Neural crest cell (in vitro differentiated cells): ENCODE measurements at places on chromosomes 3 and 15.

GRCh38 chr3:155809181-155809580 lies 3.1 kb upstream of the C3orf33 start:
- DNase-seq, result no peak

- no peak for DNase-seq
Observed at GRCh38 chr15:49731187-49732099, 110.6 kb downstream of the DTWD1 start.

- no peak for DNase-seq
Observed at GRCh38 chr3:50294492-50295403, 2.5 kb upstream of the IFRD2 start.

GRCh38 chr15:69536726-69537512 lies 84.3 kb downstream of the RPLP1 start:
- no peak for DNase-seq

DNA sequence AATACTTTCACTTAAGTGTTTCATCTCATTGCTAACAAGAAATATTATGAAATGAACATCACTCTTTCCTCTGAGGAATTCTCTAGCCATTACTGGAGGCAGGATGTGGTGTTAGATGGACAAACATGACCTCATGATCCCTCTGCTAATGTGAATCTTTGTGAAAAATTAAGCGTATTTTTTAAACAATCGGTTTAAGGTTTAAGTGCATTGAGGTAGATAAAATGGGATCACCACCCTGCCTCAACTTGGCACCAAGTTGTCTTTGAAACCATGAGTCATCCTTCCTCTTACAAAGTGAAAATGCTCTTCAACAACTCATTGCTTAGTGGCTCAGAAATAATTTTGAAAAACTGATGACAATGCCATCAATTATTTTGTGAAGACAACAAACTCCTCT lies 76.0 kb upstream of the DCBLD2 start:
- no peak for DNase-seq

DNA sequence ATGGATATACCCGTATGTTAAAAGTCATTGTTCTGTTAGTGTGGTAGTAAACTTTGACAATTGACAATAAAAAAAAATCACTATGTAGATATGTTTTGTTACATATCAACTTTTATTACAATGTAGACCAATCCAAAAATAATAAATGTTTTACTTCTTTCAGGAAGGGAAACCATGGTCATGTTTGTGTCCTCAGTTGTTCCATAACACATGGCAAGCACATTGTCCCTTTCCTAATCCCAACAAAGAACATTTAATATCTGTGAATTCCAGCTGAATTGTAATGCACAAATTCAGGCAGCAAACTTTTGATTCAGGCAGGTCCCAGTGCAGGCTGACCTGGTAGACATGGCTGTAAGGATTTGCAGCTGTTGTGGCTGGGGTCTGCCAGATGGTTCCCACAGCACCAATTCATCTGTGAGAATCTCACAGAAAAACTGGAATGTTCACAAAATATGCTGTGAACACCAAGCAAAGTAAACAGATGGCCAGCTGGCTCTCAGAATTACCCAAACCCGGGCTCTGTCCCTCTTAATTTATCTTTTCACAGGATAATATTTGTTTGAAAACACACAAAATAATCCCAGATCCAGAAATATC lies 1.9 kb upstream of the SPG21 start:
- DNase-seq, result no peak

- DNase-seq, result peak; percentile 83
Observed at GRCh38 chr15:77543159-77543882, 89.4 kb downstream of the LINGO1 start.

DNA sequence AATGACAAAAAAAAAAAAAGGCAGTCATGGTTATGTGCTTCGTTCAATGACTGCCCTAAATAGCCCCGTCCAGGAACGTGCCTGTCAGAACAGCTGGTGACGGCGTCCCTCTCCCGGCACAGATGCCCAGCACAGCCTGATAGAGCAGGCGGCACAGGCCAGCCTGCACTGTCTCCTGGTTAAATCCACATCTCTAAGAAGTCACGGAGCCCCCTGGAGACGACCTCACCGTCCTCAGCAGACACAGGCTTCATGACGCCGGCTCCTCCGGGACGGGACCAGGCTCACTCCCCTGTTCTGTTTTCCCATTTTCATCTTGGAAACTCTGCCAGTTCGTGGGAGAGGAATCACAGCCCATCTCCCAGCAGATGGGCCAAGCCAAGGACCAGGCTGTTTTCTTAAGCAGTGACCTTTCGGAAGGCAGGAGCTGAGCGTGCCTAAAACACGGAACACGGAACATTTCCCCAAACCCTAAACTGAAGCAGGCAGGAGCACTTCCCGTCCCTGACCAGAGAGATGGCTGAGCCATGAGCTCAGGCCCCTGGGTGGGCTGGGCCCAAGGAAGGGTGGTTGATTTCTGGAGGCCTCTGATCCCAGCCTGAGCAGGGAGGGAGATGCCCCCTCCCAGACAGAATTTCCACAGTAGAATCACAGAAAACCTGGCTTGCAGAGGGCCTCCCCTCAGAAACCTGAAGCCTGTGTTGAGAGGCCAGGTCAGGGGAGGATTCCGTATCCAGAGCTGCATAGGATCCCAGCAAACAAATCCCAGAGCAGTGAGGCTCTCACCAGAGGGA lies 35.9 kb downstream of the ADCY5 start:
- no peak for DNase-seq

GRCh38 chr3:180684807-180685206 lies 5.5 kb upstream of the CCDC39 start:
- DNase-seq, result no peak

- no peak for DNase-seq
Observed at GRCh38 chr3:15753056-15753710, 44.6 kb downstream of the ANKRD28 start.

GRCh38 chr15:33055962-33056361 lies 138.6 kb downstream of the FMN1 start:
- DNase-seq, result no peak
